ENCODE measurements at places on chromosomes 13 and 19.

GRCh38 chr13:20461481-20461859, 64.2 kb downstream of the CRYL1 start:
- no peak for DNase-seq

GRCh38 chr13:24725379-24725778, 38.6 kb upstream of the RNF17 start:
- no peak for DNase-seq

DNA sequence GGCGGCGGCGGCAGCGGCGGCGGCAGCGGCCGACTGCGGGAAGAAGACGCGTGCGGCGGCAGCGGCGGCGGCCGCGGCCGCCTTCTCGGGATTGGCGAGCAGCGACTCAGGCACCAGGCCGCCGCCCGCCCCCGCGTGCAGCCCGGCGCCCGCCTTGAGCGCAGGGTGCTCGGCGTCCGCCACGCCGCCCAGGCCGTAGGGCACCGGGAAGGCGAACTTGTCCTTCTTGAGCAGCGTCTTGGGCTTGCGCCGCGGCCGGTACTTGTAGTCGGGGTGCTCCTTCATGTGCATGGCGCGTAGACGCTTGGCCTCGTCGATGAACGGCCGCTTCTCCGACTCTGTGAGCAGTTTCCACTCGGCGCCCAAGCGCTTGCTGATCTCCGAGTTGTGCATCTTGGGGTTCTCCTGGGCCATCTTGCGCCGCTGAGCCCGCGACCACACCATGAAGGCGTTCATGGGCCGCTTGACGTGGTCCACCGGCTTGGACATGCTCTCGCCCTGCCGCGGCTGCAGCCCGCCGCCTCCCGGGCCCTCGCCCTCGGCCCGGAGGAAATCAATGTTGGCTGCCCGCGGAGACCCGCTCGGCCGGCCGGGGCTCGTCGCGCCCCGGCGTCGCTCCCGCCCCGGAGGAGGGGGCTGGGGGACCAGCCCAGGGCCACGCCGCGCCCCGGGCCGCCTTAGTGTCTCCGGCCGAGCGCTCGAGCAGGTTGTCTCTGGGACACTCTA, 621 bp downstream of the SOX21 start:
- no peak for DNase-seq

DNA sequence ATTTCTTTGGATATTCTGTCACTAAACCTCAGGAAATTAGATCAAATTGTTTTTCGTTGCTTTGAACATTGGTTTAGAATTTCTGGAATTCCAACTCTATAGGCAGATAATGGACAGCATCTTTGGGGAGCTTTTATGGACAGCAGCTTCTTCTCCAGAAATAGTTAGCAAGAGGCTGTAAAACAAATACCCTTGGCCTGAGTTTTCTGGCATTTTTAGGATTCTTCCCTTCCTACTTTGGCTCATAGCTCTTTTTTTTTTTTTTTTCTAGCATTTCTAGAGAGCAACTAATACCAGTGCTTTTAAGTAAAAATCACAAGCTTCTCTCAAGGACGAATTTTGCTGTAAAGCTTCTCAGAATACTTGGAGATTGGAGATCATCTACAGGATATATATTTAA, 169.8 kb upstream of the SPRY2 start:
- DNase-seq: no peak

GRCh38 chr13:111131611-111132010, 16.5 kb downstream of the ARHGEF7 start:
- DNase-seq: no peak

GRCh38 chr13:65966991-65967451, 1263.1 kb downstream of the PCDH9 start:
- no peak for DNase-seq

GRCh38 chr13:31322702-31323405, 123.1 kb downstream of the B3GLCT start:
- DNase-seq: no peak

GRCh38 chr13:25118378-25118905, 22.5 kb downstream of the PABPC3 start:
- DNase-seq: no peak

DNA sequence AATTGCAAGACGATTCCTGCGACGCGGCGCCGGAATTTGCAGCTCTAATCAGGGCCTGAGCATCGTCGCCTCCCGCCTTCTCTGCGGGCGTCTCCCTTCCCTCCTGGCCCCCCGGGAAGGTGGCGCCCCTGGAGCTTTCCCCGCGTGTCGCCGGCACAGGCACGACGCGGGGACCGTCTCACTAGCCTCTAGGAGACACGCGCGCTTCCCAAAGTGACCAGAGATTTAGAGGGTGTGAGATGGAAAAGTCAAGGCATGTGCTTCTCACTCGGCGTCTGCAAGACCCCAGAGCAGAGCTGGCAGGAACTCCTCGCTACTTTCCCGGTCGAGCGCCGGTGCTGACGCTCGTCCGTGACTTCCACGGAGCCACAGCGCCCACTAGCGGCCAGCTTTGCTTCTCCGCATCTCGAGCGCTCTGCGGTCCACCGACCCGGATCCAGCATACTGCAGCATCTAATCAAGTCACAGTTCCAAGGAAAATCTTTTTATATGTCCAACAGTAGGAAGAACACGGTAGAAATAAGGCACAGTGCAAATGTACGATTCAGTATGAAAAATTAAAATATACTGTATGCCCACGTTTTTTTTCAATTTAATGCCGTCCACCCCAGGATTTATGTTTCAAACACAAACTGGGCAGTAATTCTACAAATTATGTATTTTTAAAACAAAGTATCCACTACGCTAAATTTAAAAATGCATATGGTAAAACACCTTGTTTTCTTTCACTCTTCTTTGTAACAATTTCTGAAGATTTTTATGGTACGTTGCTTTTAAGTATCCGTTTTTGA, 977 bp upstream of the EFNB2 start:
- DNase-seq: peak; percentile 70

DNA sequence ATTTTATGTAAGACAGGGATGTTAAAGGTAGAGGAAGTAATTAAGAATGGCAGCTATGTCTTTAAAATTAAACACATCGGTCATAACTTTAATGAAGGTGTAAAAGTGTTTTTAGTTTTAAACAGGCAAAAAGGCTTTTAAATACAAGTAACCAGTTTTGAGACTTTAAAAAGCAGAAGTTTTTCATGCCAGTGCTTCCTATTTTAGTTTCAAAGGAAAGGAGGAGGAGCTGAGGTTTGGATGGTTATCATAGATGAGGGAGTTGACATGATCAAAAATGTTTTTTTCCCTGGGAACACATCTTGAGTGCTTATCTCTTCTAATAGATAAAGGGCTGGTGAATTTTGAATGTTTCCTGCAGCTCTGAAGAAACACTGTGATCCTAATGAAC, 42.9 kb downstream of the LRCH1 start:
- DNase-seq: no peak

GRCh38 chr19:2767688-2768087, 15.4 kb downstream of the SGTA start:
- DNase-seq: no peak

- no peak for DNase-seq
Observed at GRCh38 chr13:71522941-71523526, 344.0 kb downstream of the DACH1 start.

- DNase-seq: no peak
Observed at GRCh38 chr19:24048261-24048660, 38.7 kb upstream of the ZNF254 start.

GRCh38 chr19:57803594-57804325, 11.0 kb downstream of the ZNF552 start:
- DNase-seq: no peak

GRCh38 chr13:21663197-21663596, 7.7 kb upstream of the FGF9 start:
- no peak for DNase-seq

DNA sequence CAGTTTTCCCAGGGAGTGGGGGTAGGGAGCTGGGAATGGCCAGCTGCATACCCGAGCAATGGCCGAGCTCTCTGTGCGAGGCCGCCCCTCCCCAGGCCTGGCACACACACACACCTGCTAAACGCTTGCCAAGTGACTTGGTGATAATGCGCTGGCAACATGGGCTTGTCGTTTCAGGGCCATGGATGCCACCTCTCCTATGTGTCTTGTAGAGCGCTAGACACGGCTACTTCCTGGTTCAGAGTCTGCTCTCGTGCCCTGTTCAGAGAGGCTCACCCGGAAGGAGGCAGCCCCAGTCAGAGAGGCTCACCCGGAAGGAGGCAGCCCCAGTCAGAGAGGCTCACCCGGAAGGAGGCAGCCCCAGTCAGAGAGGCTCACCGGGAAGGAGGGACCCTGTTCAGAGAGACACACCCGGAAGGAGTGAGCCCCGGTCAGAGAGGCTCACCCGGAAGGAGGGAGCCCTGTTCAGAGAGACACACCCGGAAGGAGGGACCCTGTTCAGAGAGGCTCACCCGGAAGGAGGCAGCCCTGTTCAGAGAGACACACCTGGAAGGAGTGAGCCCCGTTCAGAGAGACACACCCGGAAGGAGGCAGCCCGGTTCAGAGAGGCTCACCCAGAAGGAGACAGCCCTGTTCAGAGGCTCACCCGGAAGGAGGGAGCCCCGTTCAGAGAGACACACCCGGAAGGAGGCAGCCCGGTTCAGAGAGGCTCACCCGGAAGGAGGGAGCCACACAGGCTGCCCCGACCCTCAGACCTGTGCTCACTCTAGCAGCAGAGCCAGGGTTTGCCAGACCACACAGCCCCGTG, 4.2 kb downstream of the ADPRHL1 start:
- DNase-seq: no peak

DNA sequence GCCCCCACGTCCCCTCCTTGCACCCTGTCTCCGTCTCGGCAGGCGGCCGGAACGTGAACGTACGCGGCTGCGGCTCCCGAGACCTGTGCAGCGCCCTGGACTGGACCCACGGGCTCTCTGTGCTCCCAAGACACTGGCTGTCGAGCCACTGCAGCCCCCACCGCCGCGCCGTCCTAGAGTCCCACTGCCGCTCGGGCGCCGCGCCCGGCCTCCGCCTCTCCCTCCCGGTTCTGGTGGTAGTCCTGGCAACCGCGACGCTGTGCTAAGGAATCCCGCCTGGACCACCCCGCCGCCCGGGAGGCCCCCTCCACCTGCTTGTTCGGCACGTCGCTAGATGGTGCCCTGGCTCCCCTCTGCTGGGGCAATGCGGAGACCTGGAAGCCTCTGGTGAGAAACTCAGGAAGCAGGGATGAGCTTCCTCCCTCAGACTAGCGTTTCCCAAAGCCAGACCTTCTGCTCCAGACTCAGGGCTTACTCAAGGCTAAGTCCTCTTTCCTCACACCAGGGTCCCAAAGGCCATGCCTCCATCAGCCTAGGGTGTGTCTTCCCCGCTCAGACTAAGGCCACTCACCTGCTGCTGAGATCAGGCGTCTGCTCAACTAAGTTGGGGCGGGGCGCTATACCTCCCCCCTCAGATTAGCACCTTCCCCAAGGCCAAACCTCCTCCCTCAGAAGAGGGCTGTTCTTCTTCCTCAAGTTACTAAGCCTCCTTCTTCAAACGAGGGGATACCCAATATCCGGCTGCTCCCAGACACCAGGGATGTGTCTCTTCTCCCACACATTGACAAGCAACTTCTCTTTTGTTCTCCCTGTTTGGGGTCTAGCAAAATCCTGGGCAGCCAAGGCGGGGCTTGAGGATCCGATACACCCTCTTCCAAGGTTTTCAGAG, 16.1 kb upstream of the IRGC start:
- DNase-seq: no peak

GRCh38 chr13:109454167-109454917, 332.0 kb downstream of the IRS2 start:
- DNase-seq: no peak

DNA sequence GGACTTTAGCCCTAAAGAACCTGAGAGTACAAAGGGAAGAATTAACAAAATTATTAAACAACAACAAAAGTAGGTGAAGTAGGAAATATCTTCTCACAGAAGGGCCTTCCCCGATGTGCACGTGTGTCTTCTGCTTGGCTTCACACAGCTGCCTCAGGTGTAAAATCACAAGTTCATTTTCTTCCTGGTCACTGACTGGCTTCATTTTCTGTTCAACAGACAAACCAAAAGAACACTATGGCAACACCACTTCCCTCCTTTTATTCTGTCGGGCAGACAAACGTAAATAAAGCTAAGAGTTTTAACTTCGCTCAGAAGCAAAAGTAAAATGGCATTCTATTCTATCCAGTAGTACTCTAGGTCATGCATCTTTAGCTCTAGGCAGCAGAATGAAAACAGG, 140.9 kb downstream of the TBC1D4 start:
- no peak for DNase-seq

- DNase-seq: no peak
Observed at GRCh38 chr13:103039183-103039582, 27.0 kb downstream of the SLC10A2 start.

DNA sequence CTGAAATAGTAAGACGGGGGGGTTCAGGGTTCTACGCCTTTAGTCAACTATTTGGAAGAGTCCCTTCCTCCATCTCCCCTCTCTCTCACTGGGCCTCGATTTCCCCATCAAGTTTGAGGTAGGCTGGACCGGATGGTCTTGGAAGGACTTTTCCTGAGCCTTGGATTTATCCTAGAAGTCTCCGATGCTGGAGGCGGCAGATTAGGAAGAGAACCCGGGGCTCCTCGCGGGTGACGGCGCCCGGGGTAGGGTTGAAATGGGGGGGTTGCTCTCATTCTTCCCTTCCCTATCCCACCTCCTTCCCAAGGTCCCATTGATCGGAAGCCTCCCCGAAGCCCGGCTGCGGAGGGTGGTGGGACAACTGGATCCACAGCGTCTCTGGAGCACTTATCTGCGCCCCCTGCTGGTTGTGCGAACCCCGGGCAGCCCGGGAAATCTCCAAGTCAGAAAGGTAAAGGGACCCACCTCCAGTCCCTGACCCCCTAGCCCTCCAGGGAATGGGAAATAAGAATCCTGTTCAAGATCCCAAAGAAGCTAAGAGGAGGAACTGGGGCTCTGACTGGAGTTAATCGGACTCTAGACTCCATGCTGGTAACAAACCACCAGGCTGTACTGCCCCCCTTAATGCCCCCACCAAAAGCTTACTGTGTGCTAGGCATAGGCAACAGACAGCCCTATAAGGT, 781 bp downstream of the QPCTL start:
- peak; percentile 58 for DNase-seq

DNA sequence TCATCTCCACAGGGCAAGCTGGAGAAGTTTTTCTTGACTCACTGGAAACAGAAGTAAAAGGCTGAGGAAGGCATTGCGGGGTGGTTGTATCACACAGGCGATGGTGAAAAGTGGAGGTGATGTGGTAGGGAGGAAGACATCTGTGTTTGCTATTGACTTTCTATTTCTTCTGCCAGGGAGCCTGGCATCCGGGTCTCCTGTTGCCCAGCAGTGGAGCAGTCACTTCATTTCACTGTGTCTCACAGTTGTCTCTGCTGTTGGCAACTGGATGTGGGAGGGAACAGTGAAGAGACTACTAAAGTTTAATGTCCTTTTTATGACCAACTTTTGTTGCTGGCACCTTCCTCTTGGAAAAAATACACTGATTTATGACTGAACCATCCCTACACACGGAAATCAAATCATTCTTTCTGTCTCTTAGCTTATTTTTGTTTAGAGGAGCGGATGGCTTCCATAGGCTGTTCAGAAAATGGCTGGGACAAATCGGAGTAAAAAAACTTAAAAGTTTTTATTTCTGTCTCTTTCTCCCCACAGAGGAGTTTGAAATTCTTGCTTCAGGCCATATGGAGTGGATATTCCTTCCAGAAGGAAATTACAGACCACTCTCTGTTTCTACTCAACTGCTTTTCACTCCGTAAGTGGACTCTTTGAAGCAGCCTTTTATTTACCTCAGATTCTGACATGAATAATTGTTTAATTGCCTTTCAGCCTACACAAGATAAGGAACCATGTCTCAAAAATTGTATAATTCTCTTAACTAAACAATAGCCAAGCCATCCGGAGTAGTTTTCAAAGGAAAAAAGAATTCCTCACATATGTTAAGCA, 23.8 kb upstream of the MEDAG start:
- no peak for DNase-seq

GRCh38 chr19:36894849-36895383, 21.2 kb downstream of the ZNF829 start:
- no peak for DNase-seq

GRCh38 chr19:13068085-13068846, 34.4 kb downstream of the LYL1 start:
- no peak for DNase-seq

All from central memory CD8-positive, alpha-beta T cell (primary cell).